ENCODE measurements at places on chromosomes 12 and 14.

GRCh38 chr12:15662983-15663659 is 126.1 kb downstream of the EPS8 start:
- DNase-seq, result no peak

- DNase-seq, result no peak
Observed at GRCh38 chr12:91171476-91171875, 11.1 kb downstream of the DCN start.

DNA sequence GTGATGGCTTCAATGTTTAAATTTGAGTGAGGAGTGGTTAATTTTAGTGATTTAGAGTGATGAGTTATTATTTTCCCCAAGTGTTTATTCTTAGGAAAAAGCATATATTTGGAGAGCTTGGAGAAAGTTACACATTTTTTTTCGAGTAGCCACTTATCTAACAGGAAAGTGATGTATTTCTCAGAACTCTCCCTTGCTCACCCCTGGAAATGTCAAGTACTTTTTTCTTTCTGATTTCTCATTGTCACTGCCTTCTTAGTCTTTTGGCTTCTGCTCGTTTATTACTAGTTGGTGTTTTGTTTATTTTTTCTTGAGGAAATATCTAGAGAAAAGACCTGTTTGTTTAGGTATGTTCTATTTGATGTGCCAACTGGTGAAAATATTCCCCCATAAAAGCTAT is 58.8 kb downstream of the AEBP2 start:
- DNase-seq, result no peak

DNA sequence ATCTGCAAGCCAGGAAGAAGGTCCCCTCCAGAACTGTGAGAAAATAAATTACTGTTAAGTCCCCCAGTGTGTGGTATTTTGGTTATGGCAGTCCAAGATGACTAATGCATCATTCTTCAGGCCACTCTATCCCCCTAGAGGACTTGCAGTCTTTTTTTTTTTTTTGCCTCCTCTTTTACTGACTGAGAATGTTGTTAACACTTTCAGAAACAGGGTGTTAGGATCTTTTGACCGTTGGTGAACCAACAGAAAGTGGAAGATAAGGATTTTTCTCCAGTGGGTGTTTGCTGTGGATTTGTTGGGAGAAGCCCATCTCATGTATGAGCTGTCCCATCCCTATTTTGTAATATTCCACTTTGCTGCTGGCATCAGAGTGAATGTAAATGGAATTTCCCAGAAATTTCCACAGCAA is 37.8 kb downstream of the MARK3 start:
- DNase-seq, result no peak

DNA sequence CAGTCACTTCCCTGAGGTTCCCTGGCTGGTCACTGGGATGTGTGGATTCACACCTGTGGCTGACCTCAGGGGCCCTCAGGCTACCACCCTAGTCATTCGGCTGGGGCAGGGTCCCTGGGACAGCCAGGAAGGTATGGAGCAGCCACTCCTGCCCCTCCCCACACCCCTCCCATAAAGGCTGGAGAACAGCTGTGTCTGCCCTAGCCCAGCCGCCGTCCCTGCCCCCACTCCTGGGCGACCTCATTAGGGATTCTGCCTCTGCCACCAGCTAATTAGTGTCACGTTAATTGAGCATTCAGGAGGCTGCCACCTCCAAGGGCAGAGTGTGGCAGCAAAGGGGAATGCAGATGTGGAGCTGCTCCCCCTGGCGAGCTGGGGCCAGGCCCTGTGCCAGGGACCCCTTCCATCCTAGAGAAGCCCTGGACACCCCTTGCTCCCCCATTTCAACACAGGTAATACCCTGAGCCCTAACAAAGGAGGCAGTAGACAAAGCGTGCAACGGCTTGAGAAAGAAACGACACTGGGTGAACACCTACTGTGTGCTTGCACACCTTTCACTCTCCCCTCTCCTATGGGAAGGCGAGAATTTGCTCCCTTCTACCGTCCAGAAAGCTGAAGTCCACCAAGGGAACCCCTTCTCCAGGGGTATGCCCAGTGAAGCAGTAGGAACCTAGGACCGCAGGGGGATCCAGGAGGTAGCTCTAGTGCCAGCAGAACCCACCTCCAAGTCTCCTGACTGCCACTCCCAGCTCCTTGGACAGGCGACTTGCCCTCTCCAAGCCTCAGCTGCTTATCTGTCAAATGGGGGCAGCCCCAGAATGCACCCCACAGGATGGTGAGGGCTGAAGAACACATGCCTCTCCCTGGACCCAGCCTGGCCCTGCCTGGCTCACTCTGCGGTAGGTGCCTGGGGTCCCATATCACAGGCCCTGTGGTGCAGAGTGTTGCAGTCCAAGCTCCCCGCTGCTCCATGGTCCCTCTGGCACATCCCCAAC is 45.1 kb downstream of the FAM222A start:
- DNase-seq, result peak; percentile 45

- DNase-seq, result no peak
Observed at GRCh38 chr12:58563621-58564020, 356.7 kb downstream of the LRIG3 start.

DNA sequence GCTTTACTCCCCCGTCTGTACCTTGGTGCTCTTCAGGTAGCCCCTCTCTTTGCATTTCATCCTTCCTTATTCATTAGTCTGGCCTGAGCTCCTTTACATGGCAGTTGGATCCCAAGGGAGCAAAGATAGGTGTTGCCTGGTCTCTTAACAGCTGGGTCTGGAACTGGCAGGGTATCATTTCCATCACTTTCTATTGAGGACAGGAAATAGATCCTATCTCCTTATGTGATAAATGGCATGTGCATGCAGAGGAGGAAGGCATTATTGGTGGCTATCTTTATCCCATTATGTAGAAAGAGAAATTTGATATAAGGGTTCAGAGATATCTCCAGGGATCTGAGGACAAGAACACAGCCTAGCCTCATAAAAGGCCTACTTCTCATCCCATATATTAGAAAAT is 54.6 kb upstream of the OAS1 start:
- no peak for DNase-seq

DNA sequence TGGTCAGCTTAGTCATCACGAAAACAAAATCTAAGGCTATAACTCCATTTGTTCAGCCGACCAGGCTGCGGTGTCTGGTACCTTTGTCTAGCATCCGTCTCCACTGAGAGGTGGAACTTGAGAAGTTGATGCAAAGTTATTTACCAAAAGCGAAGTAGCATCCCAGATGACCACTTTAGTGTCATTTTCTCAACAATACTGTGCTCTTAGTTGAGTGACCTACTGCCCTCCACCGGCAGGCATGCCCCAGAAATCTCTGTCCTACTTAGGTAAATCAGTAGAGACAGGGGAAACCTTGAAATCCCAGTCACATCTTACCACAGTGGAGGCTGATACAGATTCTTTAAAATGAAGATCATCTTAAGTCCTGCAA is 1.3 kb upstream of the ST8SIA1 start:
- peak; percentile 53 for DNase-seq

GRCh38 chr12:29662734-29663323 is 120.9 kb downstream of the TMTC1 start:
- no peak for DNase-seq

GRCh38 chr12:97283297-97283696 is 179.3 kb upstream of the RMST start:
- no peak for DNase-seq

- DNase-seq, result peak; percentile 84
Observed at GRCh38 chr12:53063708-53064612, 14.1 kb downstream of the TNS2 start.

DNA sequence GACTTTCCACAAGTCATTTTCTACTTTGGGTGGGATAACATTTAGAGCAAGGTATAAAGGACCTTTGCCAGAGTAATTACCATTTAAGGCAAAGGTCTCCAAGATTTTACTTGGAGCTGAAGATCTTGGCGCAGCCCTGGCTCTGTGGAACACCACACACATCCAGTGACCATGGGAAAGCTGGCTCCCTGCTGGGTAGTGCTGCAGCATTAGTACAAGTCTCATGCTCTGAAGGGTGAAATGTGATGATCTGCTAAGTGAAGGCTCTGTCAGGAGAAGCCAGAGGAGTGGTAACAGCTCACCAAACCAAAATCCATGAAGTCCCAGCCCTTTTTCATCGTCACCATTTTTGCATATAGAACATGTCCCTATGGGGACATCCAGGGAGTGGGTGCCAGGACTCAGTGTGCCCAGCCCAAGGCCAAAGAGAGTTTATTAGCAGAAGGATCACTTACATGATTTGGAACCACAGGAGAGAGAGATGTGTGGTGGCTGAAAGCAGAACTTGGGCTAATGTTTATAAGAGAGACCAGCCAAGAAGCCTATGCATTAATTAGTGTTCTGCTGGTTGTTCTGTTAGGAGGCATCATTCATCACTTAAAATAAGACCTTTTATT is 110.7 kb downstream of the SLC38A6 start:
- DNase-seq, result no peak

DNA sequence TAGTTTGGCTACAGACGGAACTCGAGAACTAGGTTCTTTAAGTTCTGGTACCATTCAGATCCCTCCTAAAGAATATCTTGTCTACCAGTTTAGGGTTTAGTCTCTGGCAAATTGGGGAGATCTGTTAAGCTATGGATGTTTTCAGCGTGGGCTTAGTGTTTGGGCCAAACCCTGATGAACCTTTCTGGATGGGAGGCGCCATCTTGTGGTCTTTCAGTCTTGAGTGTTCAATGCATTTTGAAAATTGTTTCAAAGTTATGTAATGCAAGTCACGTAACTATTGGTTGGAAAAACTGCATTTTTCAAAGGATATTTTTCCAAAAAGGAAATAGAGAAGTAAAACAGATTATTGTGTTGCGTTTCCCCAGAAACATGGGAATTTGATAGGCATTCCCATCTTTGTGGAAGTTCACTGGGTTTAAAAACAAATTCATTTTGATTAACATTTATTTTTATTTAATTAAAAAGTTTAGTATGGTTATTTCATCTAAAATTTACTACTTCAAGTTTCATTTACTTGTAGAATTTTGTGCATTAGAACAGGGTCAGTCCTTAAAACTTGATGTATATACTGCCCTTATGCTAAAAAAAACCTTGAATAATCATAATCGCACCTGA is 169.0 kb downstream of the PRIMA1 start:
- DNase-seq, result no peak
